ENCODE measurements at places on chromosomes 5 and 9. TPM values are rescaled to one million over a fixed set of nuclear protein-coding genes. Genes with fewer than 3 reads are reported as not detected.

GRCh38 chr5:180082633-180083420, 11.3 kb upstream of the RNF130 start:
- DNase-seq, result no peak

GRCh38 chr5:146291421-146292074, 47.1 kb upstream of the POU4F3 start:
- no peak for DNase-seq

Gene DRD1
- polyA plus RNA-seq, result 0.03 TPM

GRCh38 chr9:133645021-133645765, 9.0 kb downstream of the DBH start:
- DNase-seq, result no peak

Gene STK32A
- 12.0 TPM for polyA plus RNA-seq

Measured in left renal cortex interstitium (tissue), 4 donors.